ENCODE measurements at places on chromosomes 4 and X. TPM values are rescaled to one million over a fixed set of nuclear protein-coding genes. Genes with fewer than 3 reads are reported as not detected.

GRCh38 chr4:167642250-167642649 is 408.0 kb upstream of the SPOCK3 start:
- H3K27ac ChIP-seq = no peak overlapping the region
- H3K4me1 ChIP-seq = peaks cover 2% of the 10 kb centered on the region
- no peak overlapping the region for H3K4me3 ChIP-seq
- no peak for DNase-seq
- H3K36me3 ChIP-seq = no peaks in the 10 kb centered on the region

GRCh38 chr4:98617358-98618047 is 40.9 kb downstream of the TSPAN5 start:
- DNase-seq = no peak
- H3K4me3 ChIP-seq = no peak overlapping the region
- no peaks in the 10 kb centered on the region for H3K36me3 ChIP-seq
- no peak overlapping the region for H3K27ac ChIP-seq
- H3K4me1 ChIP-seq = peaks cover 59% of the 10 kb centered on the region

DNA sequence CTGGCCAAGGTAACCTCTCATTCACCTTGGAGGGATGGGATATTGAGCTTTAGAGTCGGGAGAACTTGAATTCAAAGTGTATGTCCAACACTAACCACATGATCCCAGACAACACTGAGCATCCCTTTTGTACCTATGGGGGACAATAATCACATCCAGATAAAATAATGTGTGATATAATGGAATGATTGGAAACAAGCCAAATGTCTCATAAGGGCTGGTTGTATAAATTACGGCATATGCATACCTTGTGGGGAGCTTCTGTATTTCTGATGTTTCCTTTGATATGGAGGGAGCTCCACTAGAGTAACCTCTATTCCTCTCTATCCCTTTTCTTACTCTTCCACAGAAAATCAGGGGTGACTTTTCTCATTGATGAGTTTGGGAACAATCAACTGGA is 40.7 kb upstream of the LDB2 start:
- no peak for DNase-seq
- no peaks in the 10 kb centered on the region for H3K27me3 ChIP-seq
- H3K4me1 ChIP-seq = peaks cover 24% of the 10 kb centered on the region
- H3K4me3 ChIP-seq = no peak overlapping the region
- H3K36me3 ChIP-seq = peaks cover 11% of the 10 kb centered on the region
- H3K27ac ChIP-seq = no peak overlapping the region

DNA sequence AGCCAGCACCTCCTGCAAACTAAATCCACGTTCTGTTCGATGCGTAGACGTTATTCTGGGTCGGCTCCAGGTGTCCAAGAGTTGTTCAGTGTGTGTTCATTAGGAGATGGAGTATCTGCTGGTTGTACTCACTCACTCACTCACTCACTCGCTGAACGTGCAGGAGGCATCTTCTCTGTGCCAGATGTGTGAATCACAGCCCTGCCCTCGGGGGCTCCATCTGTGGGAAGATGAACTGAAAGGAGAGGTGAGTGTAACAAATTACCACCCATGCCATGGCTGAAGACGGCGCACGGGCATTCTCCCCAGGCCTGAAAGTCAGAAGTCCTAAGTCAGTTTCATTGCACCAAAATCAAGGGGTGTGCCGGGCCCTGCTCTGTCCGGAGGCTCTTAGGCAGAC is 16.1 kb downstream of the NSG1 start:
- peaks cover 12% of the 10 kb centered on the region for H3K36me3 ChIP-seq
- H3K4me1 ChIP-seq = 0 out of 2 replicates have a peak, but pooled peaks cover 4% of the 10 kb centered on the region
- DNase-seq = no peak
- H3K4me3 ChIP-seq = no peak overlapping the region
- no peak overlapping the region for H3K27ac ChIP-seq
- no peaks in the 10 kb centered on the region for H3K27me3 ChIP-seq

DNA sequence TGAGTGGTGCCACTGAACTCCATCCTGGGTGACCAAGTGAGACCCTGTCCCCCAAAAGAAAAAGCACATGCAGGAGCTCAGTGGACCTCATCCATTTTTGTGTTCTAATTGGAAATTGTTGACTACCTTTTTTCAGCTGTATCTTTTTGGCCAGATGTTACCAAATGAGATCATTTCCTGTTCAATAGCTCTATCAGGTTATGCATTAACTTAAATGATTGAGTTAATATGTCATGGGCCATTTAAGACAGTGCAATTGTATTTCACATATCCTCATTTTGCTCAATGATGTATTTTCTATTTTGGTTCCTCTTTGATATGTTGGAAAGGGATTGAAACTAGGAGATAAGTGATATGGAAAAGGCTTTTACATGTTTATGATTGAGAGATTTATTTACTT is 26.2 kb upstream of the RHOH start:
- peaks cover 10% of the 10 kb centered on the region for H3K36me3 ChIP-seq
- no peak for DNase-seq
- no peaks in the 10 kb centered on the region for H3K27me3 ChIP-seq
- H3K27ac ChIP-seq = no peak overlapping the region

- no peak overlapping the region for H3K27ac ChIP-seq
- peaks cover 14% of the 10 kb centered on the region for H3K4me1 ChIP-seq
- H3K27me3 ChIP-seq = no peaks in the 10 kb centered on the region
- DNase-seq = no peak
- no peak overlapping the region for H3K4me3 ChIP-seq
Observed at GRCh38 chr4:64266669-64267068, 142.6 kb downstream of the TECRL start.

DNA sequence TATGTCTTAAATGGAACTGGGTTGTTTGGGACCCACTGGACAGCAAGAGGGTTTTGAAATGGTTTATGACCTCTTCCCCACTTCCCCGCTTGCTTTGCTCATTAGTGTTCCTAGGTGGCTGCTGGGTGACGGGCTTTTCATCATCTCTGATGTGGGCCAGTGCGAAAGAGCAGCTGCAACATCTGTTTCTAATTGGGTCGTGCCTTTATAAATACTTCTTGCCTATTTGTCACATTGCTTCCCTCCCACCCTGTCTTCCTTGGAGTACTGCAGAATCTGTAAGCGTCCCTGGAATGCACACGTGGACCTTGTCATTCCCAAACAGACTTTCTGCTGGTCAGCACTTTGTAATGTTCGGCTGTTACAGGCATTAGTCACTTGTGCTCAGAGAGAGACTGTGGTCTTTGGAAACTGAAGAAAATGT is 35.2 kb downstream of the SEPTIN11 start:
- H3K36me3 ChIP-seq = peaks cover 2% of the 10 kb centered on the region
- H3K4me1 ChIP-seq = peaks cover 81% of the 10 kb centered on the region
- peak overlapping the region; percentile 69 for H3K27ac ChIP-seq
- H3K27me3 ChIP-seq = no peaks in the 10 kb centered on the region

DNA sequence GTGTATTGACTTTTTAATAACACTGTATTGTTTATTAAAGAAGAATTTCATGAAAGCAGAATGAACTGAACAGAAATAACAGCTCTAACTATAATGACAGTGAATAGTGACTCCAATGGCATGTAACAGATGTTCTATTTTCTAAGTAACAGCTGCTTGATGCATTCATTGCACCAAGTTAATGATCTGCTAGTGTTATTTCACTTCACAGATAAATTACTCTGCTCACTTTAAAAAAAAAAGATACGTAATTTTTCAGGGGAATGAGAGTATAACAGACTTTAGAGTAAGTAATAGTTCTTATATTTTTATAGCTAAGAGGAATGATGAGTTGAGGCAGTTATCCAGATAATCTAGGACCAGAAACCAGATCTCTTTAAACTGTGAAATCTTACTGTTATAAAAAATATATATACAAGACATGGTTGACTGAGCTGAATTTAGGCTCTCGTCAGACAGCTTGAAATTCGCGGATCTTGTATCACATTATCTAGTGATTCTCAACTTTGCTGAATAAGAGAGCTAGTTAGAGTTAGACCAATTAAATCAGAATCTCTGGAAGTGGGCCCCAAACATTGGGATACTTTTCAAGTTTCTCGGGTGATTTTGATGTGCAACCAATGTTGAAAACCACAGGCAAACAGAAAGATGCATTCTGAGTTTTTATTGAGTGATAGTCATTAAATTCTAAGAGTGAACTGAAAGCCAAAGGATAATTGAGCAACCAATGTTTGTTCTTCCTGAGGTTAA is 840.7 kb downstream of the DMD start:
- H3K27ac ChIP-seq = no peak overlapping the region
- no peak for DNase-seq
- no peaks in the 10 kb centered on the region for H3K36me3 ChIP-seq
- no peaks in the 10 kb centered on the region for H3K4me1 ChIP-seq
- no peaks in the 10 kb centered on the region for H3K27me3 ChIP-seq

GRCh38 chr4:23888421-23889319 is 1.2 kb downstream of the PPARGC1A start:
- peaks cover 15% of the 10 kb centered on the region for H3K27me3 ChIP-seq
- H3K27ac ChIP-seq = no peak overlapping the region
- peak overlapping the region; percentile 53 for H3K4me3 ChIP-seq
- DNase-seq = no peak
- no peaks in the 10 kb centered on the region for H3K36me3 ChIP-seq

LNX1 gene
- total RNA-seq = 5.9 TPM

NR0B1 gene
- 0.09 TPM for total RNA-seq

DOK7 gene
- 0.22 TPM for total RNA-seq

ANXA3 gene
- total RNA-seq = 10.7 TPM

SRPX gene
- 7.7 TPM for total RNA-seq

GPRIN3 gene
- total RNA-seq = 1.5 TPM

FRMPD4 gene
- total RNA-seq = 1.4 TPM
